ENCODE measurements at places on chromosomes 3 and 15.

DNA sequence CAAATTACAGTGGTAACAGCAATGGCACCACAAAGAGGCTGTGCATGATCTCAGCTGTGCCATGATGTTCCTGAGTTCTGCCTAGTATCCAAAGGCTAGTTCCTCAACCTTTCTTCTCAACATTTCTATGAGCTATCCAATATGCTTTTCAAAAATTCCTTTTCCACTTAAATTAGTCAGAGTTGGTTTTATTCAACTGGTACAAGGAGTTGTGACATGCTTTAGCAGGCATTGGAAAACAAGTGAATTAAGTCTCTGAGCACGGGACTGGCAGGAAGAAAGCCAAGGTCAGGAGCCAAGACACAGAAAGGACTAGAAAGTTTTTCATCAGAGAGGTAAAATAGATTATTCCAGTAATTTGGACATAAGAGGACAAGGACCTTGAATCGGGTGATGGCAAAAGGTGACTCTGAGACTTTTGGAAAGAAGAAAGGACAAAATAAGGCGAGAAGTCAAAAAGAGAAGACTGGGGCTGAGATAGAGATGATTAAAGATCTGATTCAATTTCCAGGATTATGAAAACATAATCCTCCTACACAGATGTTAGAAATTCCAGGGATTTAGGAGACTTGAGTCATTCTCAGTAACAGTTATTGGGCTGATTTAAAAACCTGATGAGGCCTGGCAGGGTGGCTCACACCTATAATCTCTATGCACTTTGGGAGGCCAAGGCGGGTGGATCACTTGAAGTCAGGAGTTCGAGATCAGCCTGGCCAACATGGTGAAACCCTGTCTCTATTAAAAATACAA, 36.1 kb downstream of the PBRM1 start:
- DNase-seq = no peak

DNA sequence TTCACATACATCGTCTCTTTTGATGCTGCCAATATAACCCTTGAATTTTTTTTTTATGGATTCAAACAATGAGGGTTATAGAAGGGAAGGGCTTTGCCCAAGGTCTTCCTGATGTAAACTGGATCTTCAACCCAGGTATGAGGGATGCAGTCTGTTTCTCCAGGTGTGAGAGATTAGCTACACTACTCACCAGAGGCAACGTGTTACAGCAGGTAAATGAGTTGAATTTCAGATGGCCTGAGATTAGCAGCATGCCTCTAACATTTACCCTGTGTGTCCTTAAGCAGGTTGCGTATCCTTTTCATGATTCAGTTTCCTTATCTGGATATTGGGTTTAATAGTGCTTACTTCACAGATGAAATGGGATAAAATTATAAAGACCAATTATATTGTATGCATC, 1.9 kb downstream of the RTP4 start:
- no peak for DNase-seq

DNA sequence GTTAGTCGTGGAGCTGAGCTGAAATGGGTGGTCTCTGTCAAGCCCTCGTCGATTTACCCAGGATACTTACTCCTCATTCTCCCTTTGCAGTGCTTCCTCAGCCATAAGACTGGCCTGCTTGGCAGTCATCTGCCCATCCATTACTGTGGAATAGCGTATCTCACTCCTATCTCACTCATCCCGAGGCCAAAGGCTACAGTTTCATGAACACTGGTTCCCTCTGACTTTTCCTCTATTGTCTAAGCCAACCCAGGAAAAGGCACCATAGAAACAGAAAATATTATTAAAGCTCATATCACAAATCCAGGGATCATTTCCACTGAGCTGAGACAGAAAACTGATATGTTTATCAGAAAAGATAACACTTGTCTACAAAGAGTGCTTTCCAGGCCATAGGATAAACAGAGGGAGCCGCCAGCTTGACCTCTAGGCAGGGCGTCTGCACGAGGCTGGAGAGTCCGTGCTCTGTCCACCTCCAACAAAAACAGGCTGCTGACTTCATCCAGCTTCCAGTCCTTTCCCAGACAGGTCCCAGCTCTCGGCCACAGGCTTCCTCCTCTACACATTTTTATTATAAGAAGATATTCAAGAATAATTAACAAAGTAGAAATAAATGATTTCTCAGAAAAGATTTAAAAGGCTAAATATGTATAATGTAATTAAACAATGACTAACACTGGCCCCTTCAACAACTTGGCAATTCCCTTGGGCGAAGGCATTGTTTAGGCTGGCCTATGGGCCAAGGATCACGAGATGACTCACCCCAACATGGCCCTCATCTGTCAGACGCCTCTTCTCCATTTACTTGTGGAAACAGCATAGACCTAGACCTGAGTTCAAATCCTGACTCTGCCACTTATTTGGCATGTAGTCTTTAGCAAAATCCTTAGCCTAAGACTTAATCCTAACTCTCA, 27.4 kb upstream of the BOC start:
- DNase-seq = no peak

DNA sequence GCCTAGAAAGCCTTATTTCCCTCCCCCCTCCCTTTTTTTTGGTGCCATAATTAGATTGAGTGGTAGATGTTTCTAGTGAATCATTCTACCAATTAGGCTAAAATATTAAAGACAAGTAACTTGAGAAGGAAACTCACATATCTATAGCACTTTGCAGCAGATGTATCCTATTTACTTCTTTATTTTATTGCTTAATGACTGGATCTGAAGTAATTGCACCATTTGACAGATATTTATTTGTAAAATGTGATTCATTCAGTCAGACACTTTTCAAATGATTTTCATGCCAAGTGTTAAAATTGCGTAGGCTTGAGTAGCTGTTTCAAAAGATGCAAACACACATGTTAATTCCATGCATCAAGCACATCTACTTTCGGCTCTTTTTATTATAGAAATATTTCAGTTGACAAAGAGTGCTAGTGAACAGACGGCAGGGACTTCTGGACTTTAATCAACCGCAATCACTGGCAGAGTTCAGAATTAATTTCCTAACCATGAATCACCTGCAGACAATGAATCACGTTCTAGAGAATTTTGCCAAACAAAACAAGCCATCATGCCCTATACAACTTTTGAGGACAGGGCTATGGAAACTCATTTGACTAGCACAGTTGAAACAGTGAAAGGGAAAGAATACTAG, 636.8 kb downstream of the MECOM start:
- no peak for DNase-seq

DNA sequence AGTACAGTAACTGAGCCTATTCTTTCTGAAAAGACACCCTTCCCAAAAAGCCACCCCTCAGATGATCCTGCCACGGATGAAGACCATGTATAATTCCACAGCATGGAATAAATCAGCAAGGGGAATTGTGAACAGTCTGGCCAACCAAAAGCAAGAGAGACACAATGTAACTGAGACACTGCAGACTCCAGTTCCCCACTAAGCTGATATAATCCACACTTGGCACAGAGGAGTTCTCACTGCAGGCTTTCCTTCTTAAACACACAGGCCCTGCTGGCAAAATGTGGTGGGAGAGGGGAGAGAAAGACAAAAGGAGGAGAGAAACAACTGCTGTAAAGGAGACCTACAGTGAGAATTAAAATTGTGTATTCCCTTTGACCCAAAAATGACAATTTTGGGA, 12.7 kb downstream of the GPR156 start:
- DNase-seq = no peak

DNA sequence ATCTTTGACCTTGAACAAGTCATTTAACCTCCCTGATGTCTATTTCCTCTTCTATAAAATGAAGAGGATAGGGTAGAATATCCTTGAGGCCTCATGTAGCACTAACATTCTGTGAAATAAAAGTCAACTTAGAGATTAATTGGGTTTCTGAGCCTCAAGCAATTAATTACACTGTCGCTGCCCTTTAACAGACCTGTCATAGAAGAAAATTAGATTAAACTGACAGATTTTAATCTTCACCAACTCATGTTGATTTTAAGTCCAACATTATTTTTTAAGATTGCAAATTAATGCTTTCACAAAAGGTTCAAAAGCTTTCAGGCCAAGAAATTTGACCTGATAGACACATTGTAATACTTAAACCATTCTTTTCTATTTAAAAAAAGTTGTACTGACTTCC, 8.1 kb upstream of the MNS1 start:
- no peak for DNase-seq

GRCh38 chr3:167776066-167776685, 40.7 kb downstream of the SERPINI1 start:
- no peak for DNase-seq

DNA sequence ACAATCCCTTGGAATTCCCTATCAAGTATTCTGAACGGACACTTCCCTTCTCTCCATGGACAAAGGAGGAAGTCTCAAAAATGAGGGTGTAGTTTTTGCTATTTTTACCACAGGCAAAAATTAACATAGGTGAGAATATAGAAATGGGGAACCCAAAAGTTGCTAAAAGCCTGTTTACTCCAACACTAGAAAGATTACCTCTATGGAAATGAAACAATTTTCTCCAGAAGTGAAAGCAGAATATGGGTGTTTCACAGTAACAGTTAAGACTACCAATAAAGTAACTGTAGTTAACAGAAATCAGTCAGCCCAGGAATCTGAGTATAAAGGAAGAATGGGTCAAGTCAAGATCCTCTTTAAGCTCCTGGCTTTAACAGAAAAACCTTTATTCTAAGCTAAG, 9.3 kb downstream of the TRA2B start:
- DNase-seq = no peak

GRCh38 chr15:86677278-86677677, 597.6 kb downstream of the AGBL1 start:
- DNase-seq = no peak

DNA sequence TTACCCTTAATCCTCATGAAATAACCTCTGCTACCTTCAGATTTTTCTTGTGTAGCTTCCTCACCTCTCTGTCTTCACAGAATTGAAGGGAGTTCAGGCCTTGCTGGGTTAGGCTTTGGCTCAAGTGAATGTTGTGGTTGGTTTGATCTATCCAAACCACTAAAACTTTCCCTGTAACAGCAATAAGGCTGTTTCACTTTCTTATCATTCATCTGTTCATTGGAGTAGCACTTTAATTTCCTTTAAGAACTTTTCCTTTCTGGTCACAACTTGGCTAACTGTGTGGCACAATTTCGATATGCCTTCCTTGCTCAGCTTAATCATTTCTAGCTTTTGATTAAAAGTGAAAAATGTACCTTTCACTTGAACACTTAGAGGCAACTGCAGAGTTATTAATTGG, 129.8 kb downstream of the NR1I2 start:
- no peak for DNase-seq

- DNase-seq = no peak
These were observed 419.8 kb upstream of the THBS1 start for GRCh38 chr15:39161096-39161495.

DNA sequence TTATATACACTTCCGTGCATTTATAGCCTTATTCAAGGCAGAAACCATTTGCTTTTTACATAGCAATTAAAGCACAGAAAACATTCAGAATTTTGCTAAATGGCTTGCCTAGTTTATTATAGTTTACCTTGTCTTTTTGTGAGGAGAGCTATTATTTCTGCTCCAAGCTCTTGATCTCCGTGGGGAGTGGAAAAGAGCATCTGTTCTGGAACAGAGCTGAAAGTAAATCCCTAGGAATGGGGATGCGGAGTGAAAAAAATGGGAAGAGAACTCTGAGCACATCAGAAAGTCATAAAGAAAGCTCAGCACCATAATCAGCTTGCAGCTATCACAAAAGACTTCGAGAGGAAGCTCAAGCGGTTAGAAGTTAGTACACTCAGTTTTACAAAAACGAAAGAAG, 1006.7 kb downstream of the ROBO2 start:
- no peak for DNase-seq

DNA sequence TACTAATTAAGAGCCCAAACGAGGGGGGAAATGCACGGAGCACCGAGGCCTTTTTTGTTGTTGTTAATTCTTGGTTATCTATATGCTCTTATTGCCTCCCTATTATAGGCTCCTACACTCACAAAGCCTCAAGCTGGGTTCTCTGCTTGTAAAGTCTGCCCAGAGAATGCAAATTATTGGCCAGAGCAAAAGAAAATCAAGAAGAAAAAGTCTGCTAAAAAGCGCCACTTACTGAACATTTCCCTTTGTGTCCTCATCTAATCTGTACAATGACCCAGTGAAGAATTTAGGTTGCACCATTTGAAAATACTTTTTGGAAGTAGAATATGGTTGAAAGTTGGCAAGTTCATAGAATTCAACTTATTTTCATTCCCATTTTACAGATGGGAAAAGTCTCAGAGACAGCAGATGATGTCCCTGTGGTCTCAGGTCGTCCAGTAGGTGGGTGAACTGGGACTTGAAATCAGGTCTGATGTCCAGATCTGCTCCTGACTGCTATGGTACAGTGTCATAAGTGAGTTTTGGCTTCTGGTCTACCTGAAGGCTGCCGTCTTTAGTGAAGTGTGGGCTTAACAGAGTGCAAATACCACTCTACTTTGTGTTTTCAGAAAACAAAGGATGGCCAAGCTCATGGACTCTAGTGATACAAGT, 1.1 kb upstream of the TNFAIP8L3 start:
- DNase-seq = no peak

DNA sequence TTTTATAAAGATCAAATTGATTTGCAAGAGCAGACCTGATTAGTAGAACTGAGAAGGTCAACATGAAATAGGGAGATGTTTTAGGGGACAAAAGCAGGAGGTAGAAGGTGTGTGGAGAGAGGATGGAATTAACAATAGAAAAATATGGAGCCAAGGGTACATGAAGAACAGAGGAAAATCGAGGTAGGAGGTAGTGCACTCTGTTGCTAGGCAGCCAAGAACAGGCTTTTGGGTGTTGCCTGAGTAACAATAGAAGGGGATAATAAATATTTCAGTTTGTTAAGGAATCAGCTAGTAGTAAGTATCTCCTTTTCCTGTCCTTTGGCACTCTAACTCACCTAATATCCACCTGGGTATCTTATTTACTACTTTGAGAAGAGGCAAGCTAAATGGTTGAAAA, 9.2 kb downstream of the SPESP1 start:
- no peak for DNase-seq

- no peak for DNase-seq
These were observed 5.2 kb upstream of the ADAMTS17 start for GRCh38 chr15:100346866-100347512.

GRCh38 chr3:133894353-133895207, 1.1 kb downstream of the RAB6B start:
- DNase-seq = peak; percentile 34

GRCh38 chr3:32712506-32713055, 27.6 kb downstream of the CNOT10 start:
- DNase-seq = no peak

GRCh38 chr3:127706785-127707351, 34.1 kb downstream of the ABTB1 start:
- DNase-seq = no peak

DNA sequence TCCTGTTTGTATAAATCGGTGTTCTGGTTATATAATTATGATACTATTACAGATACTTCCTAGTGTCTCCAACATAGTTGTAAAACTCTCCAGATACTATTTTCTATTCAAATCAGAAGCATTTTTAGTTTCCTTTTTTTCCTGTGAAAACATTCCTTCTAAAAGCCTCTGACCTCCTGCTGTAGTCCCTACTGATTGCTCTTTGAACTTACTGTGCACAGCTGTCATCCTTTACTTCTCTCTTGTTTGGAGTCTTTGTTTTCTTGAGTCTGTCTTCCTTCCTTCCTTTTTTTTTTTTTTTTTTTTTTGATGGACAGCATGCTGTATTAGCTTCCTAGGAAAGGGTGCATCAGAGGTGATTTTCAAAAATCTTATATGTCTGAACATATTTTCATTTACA, 28.9 kb downstream of the NR2C2 start:
- DNase-seq = no peak

All from heart right ventricle (tissue), 16 donors.